Fibroblast of skin of scalp (primary cell): ENCODE measurements at places on chromosomes 4 and X.

- DNase-seq: peak; percentile 83
Measured at GRCh38 chrX:34656842-34657725, at the start of gene TMEM47. Gene TMEM47, minus strand, starts transcription at chrX:34657285. Its CDS starts 256 bp downstream, at chrX:34657029.

DNA sequence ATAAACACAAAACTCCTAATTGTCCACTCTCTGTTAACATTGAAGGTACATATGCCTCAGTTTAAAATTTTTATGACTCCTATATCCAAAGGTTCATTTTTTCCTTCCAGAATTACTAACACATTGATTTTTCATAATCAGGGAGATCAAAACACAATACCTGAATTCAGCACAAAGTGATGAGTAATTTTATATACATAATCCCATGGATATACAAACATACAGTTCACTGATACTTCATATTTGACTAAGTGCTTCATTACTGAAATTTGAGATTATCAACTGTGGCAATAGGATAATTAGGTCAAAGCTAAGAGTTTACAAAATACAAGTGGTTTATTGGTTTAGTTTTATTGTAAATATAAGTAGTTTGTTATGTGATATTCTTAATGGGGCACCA lies 176.2 kb upstream of the PRPS2 start:
- DNase-seq: no peak

GRCh38 chr4:84634961-84635360 lies 52.0 kb downstream of the CDS1 start:
- no peak for DNase-seq

GRCh38 chr4:3685081-3685645 lies 81.0 kb upstream of the ADRA2C start:
- no peak for DNase-seq

GRCh38 chr4:127400276-127400675 lies 232.5 kb upstream of the INTU start:
- peak; percentile 13 for DNase-seq

- no peak for DNase-seq
Measured at GRCh38 chr4:185654965-185655554, 119.8 kb upstream of the PDLIM3 start.

- no peak for DNase-seq
Measured at GRCh38 chrX:82648062-82648461, 860.0 kb upstream of the POU3F4 start.

DNA sequence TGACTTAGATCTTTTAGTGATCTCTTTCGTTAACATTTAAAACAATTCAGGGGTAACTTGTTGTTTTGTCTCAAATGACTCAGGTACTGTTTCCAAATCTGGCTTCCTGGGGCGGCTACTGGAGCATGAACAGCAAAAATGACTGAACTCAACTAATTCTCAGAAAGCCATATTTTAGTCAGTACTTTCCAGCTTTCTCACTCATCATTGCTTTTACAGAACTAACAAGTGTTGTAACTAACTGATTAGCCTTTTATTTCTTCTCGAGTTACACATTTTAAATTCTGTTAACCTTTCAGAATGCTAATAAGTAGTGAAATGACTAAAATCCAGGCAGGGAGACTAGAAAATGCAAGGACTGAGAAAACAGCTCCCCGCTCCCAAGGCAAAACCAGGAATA lies 55.3 kb downstream of the JADE3 start:
- no peak for DNase-seq

- DNase-seq: no peak
Measured at GRCh38 chrX:74274516-74274915, 29.5 kb upstream of the ZCCHC13 start.

DNA sequence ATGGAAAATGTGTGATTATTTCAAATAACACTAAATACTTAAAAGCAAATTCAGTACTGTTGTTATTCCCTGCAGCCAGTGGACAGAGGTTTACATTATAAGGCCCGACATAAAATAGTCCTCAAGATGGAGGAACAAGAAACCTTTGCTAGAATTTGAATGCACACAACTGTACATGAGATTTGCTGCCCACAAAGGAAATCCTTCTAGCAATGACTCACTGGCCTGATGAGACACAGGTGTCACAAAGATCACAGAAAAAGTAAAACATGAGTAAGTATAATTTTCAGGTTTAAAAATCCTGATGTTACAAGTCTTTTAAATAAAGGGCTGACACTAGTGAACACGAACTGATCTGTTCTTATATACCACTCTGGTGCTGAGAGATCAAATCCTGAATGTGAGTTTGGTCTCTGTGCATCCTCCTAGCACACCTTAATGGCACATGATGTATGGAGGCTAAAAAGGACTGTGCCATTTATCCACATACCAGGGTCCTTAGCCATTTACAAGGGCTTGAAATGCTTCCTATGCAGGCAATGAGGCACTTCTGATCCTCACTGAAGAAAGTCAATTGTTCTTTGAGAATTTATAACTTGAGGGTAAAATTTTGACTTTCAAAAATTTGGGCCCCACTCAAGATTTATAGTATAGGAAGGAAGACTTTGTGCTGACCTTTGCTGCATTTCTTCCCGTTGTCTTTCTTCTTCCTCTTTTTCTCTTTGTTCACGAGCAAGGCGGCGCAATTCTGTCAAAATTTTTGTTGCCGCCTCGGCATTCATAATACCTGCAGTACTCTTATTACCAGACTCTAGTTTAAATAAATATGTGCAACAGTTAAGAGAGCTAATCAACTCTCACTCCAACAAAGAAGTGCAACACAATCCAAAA lies 23.0 kb downstream of the MAP7D3 start:
- DNase-seq: no peak

DNA sequence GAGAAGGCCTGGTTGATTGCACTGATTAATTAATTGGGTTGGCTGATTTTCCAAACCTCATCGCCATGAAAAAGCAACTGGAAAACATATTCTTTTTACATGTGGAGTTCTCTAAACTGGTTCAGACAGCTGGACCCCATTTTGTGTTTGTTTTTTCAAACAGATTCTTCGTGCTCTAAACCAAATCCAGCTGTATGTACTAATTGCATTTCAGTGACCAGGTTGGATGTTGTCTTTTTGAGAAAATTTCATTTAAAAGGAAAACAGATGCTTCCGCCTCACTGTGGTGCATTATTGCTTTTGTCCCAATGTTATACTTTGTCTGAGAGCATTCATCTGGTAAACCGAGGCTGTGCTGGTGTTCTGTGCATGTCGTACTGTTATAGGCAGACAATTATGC lies 67.8 kb upstream of the LNX1 start:
- no peak for DNase-seq

DNA sequence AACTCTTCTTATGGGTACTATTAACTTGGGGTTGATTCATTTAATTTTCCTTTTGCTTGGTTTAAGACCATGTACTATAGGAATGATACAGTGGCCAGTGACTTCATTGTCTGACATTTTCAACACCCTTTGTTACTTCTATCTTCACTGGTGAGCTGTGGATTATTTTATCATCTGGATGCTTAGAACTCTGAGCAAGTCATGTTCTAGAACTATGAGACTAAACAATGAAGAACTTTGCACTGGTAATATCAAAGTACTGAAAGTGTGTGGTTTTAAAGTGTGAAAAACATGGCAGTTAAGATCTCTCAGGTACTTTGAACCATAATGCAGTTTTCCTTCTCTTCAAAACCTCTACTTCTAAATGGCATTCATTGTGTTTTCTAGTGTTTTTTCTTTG lies 47.8 kb downstream of the MAP7D3 start:
- DNase-seq: no peak

DNA sequence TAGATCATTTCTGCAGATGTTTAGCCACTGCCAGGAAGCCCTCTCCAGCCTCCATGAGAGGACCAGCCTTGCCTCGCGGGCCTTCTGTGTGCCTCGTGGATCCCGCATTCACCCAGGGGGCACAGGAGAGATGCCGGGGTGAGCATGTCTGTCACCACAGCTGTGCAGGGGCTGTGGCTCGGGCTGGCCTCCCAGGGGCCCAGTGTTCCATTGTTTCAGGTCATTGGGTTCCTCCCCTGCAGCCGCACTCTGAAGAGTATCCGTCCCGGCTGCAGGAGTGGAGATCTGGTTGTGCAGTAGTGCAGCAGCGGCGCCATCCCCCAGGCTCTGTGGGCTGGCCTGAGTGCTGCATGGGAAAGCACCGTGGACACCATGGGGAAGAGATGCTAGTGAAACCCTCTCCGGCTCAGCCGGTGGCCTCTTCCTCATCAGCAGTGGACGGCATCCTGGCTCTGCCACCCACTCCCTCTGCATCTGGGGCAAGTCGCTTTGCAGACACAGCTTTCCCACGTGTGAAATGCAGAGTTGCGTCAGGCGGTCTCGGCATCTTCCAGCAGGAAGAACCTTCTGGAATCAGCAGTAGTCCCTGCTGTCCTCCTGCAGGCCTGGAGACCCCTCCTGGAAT lies 29.1 kb downstream of the TBC1D14 start:
- peak; percentile 11 for DNase-seq

DNA sequence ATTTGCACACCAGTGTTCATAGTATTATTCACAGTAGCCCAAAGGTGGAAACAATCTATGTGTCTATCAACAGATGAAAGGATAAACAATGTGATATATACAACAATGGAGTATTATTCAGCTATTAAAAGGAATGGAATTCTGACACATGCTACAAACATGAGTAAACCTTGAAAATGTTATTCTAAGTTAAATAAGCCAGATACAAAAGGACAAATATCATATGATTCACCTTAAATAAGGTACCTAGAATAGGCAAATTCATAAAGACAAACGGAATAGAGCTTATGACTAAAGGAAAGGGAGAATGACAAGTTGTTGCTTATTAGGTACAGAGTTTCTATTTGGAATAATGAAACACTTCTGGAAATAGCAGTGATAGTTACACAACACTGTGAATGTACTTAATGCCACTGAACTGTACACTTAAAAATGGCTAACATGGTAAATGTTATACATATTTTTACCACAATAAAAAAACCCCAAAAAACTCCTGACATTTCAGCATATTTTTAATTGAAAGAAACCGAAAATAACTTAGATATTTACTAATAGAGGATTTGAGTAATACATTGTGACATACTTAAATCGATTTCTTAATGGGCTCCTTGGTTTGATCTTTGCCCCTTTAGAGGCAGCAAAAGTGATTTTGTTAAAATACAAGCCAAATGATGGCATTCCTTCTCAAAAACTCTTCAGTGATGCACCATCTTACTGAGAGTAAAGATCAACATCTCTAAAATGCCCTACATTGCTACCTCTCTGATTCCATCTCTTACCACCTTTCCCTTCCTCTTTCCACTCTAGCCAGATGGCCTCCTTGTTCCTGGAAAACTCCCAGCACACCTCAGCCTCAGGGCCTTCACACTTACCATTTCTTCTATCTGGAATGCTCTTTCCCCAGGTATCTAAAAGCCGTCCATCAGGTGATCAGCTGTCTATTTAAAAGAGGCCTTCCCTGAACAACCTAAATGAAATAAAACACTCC lies 8.6 kb upstream of the CYP2U1 start:
- DNase-seq: no peak

DNA sequence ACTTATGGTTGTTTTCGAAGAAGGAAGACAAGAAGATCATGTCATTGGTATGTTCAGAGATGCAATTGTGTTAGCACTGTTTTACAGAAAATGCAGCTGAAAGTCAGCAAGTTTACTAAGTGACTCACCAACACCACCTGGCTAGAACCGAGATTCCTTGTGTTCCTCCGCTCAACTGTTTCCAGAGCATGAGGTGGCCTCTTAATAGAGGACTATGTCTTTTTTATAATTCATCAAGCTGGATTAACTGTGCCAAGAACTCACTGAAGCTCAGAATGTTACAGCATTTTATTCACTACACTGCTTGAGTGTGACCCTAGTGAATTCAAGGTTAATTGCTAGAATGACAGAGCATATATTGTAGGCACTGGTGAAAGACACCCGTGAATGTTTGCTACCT lies 1573.5 kb upstream of the TENM3 start:
- DNase-seq: no peak

GRCh38 chrX:39309018-39309635 lies 507.9 kb downstream of the MID1IP1 start:
- DNase-seq: peak; percentile 1

DNA sequence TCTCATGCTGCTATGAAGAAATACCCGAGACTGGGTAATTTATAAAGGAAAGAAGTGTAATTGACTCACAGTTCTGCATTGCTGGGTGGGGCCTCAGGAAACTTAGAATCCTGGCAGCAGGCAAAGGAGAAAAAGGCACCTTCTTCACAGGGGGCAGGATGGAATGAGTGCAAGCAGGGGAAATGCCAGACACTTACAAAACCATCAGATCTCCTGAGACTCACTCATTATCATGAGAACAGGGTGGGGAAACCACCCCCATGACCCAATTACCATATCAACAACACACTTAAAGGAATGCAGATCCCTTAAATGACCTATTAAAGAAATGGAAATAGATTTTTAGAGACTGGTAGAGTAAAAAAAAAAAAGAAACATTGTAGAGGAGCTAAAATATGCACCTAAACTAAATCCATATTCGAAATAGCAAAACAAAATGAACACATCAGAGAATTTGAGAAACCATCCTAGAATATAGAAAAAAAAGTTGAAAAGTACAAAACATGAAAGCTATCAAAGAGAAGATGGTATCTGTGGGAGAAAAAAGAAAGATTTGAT lies 104.3 kb upstream of the UGT8 start:
- DNase-seq: no peak

- no peak for DNase-seq
Measured at GRCh38 chrX:287670-288069, 6.5 kb downstream of the PLCXD1 start.

- DNase-seq: no peak
Measured at GRCh38 chrX:65602221-65602560, 65.3 kb upstream of the MSN start.

DNA sequence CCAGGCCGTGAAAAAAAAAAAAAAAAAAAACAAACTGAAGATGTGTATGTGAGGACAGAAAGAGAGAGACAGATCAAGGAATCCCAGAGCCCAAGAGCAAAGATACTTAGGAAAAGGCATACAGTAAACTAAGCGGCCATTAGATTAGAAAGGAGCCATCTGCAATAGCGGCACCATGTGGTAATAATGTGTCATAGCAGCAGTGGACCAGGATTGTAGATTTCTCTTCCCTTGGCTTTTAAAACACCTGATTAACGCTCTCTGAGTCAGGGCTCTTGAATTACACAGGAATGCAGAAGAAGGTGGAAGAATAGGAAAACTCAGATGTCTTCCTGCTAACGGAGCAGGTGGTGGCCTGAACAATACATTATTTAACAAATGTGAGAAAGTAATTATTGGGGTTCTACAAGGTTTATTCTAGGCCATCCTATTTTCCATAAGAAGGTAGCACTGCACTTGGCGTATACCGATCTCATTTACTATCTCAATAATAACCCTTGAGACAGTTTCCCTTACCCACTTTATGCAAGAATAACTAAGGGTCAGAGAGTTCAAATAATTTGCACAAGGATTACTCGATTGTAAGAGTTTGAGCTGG lies 182.7 kb downstream of the KCNIP4 start:
- DNase-seq: peak; percentile 37
